ENCODE measurements at places on chromosomes 5 and 9.

DNA sequence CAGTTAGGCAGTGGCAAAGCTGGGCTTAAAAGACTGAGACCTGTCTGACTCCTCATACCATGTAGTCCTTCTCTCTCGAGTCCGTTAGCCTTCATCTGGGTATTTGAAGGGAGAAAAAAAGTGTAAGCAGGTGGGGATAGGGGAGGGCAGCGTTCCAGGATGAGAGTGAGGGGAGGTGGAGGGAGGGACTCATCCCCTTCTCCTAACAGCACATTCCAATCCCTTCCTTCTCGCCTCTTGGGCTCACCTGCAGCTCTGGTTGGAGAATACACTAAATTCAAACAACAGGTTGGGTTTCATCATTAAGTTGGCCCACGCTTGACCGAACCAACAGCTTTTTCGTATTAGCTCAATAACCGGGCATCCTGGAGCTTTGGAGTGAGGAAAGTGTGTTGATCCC lies 3.6 kb downstream of the NEURL1B start:
- DNase-seq, result no peak

DNA sequence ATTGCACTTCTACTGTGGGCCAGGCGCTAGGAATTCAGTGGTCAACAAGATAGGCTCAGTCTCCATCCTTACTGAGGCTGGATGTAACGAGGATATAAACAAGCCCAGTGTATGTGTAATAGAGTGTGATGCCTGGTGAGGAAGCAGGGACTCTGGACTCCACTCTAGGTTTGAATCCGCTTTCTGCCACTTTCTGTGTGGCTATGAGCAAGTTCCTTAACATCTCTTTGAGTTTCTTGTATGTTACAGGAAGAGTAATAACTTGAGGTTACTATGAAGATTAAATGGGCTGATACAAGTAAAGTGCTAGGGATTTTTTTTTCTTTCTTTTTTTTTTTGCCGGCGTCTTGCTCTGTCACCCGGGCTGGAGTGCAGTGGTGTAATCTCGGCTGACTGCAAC lies 12.4 kb downstream of the DOCK2 start:
- no peak for DNase-seq

DNA sequence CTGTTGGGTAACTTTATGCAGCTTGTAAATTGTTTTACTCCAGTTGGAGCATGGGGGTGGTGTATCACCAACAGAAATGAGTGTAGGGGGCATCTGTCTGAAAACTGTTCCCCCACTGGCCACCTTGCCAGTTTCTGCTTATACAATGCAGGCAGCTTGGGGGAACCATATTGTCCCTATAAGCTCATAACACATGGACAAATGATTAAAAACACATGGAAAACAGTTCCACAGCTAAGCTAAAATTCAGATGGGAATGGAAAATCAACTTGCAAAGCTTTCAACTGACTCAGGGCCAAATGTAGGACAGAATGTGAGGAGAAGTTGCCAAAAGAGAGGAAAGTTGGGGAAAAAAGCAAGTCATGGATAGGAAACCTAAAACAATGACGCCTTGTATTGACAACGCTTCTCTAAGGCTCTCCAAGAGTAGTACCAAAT lies 7.9 kb upstream of the CER1 start:
- no peak for DNase-seq

GRCh38 chr5:149820536-149821510 lies 90.7 kb downstream of the PPARGC1B start:
- DNase-seq, result no peak

DNA sequence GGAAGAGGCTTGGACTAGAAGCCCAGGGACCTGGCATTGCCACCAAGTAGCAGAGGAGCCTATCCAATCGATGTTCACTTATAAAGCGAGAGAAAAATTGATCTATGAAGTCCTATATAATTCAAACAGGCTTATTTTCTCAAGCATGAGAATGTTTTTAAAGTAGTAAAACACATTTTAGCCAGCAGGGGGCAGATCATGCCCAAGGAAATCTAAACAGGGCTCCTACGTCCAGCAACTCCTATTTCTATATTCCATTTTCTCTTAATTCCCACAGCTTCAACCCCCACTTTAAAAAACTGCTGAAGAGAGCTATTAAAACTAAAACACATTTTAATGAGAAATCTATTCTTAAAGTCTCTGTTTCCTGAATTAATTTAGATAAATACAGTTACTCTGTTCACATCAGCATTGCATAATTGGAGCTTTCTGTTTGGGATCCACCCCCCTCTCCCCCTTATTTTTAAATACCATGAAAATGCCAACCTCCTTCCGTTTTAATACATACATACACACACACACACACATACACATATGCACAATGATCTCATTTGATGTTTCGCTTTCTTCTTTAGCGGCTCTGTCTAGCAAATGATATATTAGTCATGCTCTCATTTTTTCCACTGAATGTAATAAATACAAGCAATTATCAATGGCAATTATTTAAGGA lies 144.9 kb downstream of the MYO10 start:
- DNase-seq, result no peak

- DNase-seq, result no peak
Observed at GRCh38 chr9:133258061-133259015, 16.7 kb downstream of the ABO start.

DNA sequence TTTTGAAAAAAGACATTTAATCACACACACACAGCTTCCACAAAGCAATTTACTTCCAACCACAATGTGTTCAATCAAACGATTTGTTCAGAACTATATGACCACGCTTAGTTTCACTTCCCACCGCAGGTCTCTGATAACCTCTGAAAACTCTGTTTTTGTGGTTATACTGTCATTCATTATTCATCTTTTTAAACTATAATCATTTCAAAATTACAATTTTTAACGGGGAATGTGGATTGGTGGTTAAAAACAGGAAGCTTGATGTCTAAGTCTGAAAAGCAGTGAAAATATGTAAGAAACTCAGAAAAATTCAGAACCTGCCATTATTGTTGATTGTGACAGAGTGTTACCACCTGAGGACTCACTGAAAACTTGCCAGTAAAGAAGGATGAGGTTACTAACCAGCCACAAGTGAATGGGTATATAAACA lies 12.7 kb upstream of the TMEM174 start:
- no peak for DNase-seq

DNA sequence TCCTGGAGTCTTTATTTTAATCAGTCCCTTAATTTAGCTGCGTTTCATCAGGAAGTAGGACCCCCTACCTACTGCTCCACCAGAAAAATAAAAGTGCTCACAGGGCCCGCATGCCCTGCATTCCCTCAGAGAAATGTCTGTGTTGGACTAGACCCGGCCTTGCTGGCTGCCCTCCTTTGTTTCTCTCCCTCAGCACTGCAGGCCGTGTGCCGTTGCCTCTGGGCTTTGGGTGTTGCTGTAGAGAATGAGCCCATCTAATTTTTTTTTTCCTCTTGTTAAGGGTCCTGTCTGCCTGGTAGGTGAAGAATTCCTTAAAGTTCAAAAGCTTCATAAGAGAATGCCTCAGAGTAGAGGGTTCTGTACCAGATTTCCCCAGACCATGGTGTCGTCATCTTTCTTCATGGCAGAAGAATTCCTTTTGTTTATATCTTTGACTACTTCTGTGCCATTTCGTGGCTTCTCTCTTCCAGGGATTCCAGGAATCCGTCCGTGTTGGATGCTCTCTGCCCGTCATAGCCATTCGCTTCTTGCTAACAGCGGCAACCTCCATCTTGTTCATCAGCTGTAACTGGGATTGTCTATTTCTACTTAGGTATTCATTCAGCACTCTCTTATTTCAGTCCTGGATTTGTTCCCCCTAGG lies 49.8 kb upstream of the ANGPTL2 start:
- no peak for DNase-seq

DNA sequence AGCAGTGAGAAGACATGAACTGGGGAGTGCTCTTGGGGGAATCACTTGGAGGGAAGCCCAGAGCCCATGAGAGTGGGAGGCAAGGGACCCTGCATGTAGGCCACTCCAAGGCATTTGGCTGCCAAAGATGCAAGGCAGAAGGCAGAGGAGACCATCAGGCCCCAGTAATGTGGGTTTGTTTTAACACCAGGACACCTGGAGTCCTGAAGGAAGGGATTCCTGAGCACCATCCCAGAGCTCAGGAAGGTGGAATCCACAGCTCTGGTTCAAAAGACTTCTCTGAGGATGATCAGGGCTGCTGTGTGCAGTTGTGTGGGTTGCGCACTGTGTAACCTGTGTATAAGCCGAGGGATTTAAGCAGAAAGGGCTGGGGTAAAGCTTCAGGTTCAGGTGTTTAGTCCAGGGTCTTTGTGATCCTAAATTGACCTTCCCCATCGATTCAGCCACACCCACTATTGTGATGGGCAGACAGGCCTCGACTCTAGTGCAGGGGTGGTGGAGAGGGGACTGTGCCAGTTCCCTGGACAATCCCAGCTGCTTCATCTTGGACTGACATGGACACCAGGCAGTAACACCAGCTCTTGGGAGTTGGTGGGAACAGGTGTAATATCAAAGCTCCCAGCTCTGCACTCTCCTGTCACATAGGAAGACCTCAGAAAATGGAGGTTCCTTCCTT lies 11.0 kb downstream of the B4GALT7 start:
- no peak for DNase-seq

DNA sequence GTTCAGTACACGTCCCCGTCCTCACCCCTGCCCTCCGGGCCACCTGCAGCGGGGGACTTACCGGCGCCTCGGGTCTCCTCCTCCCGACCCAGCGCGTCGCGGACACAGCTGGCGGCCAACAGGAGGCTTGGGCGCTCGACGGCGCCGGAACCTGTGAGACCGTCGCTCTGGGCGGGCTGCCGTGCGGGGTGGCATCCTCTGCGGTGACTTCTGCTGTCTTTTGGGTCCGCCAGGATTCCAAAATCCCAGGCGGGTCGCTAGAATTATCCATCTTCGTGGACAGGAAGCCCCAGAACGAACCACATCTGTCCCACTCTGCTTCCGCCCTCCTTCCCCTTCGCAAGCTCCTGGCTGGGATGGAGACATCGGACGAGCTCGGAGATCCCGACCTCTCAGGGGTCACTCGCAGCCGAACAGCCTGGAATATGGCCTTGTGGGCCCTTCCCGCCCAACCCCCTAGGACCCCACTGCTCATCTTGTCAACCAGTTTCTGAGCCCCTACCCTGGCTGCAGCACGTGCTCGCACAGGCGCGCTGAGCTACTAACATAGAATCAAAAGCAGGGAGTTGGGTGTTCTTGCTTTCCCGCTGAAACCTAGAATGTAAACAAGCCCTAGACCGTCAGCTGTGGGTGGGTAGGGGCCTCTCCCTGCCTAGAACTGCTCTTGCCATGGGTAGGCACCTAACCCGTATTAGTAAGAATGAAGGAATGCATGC lies 947 bp upstream of the MARCHF3 start:
- DNase-seq, result no peak

GRCh38 chr9:34493972-34494535 lies 28.7 kb downstream of the ENHO start:
- DNase-seq, result no peak

- DNase-seq, result no peak
Observed at GRCh38 chr5:31661257-31661656, 22.3 kb downstream of the PDZD2 start.

GRCh38 chr9:94952565-94953373 lies 226.3 kb downstream of the AOPEP start:
- no peak for DNase-seq

DNA sequence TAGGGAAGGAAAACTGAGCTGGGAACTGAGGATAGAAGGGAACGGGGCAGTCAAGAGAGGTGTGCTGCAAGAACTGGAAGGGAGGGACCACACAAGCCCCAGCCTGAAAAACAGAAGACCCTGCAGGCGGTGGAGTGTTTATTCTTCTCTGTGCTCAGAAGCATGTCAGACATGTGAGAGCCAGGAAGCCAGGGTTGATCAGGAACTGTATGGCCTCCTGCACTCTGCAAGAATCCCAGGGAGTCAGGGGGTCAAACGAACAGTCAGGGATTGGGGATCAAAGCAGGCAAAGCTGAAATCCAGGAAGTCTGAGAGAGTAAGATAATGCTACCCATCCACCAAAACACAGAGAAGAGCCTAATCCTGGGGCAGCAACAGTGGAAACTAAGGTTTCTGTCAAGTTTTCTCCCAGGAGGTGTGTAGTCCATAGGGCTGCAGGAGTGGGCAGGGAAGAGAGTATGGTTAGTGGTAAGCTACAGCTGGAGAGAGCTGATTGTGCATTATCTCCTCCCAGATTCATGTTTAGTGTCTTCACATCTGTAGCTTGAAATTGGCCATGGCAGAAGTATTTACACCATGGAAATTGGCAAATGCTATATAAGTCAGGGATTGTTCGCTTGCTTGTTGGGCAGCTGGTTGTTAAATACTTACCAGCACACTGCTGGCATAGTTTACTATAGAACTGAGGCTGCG lies 115.4 kb upstream of the SLC44A1 start:
- DNase-seq, result no peak

- no peak for DNase-seq
Observed at GRCh38 chr5:2276101-2276500, 393.4 kb upstream of the IRX4 start.

GRCh38 chr5:56088431-56088949 lies 93.7 kb upstream of the IL6ST start:
- DNase-seq, result no peak

- DNase-seq, result no peak
Observed at GRCh38 chr9:130181678-130182380, 9.6 kb downstream of the NCS1 start.

- no peak for DNase-seq
Observed at GRCh38 chr9:101467690-101468089, 32.1 kb upstream of the ALDOB start.

DNA sequence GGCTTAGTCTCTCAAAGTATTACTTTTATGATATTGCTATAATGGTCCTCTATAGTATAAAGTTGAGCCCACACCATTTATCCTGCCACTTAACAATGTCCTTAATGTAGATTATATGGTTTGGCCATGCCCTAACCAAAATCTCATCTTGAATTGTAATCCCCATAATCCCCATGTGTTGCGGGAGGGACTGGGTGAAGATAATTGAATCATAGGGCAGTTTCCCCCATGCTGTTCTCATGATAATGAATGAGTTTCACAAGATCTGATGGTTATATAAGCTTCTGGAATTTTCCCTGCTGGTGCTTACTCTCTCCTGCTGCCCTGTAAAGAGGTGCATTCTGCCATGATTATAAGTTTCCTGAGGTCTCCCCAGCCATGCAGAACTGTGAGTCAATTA lies 498.8 kb downstream of the RAB3C start:
- DNase-seq, result no peak

- DNase-seq, result no peak
Observed at GRCh38 chr9:74958587-74958986, 5.9 kb upstream of the C9orf40 start.

- DNase-seq, result no peak
Observed at GRCh38 chr5:38707352-38708210, 138.2 kb upstream of the OSMR start.
